ENCODE measurements at places on chromosomes 5 and 9. TPM values are rescaled to one million over a fixed set of nuclear protein-coding genes. Genes with fewer than 3 reads are reported as not detected.

DNA sequence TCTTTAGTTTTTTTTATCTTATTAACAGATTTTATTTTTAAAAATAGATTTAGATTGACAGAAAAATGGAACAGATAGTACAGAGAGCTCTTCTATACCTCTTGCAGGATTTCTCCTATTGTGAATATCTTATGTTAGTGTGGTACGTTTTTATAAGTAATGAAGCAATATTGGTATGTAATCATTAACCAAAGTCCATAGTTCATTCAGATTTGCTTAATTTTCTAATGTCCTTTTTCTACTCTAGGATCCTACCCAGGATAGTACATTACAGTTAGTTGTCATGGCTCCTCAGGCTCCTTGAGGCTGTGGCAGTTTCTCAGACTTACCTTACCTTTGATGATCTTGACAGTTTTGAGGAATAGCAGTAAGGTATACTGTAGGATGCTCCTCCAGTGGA lies 30.4 kb downstream of the PPP2R2B start:
- H3K36me3 ChIP-seq: no peaks in the 10 kb centered on the region
- no peak overlapping the region for H3K4me3 ChIP-seq
- no peak for DNase-seq

GRCh38 chr5:6175172-6175854 lies 203.0 kb downstream of the MED10 start:
- H3K27ac ChIP-seq: no peak overlapping the region
- H3K36me3 ChIP-seq: no peaks in the 10 kb centered on the region
- no peaks in the 10 kb centered on the region for H3K27me3 ChIP-seq
- no peaks in the 10 kb centered on the region for H3K4me1 ChIP-seq
- no peak for DNase-seq

DNA sequence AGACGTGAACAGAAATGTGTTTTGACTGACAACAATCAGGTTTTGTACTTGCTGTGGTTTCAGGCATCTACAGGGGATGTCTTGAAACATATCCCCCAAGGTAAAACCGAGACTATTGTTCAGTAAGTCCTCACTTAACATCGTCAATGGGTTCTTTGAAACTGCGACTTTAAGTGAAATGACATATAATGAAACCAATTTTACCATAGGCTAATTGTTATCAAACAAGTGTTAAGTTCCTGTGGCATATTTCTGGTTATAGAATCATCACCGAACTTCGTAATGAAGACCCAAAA lies 16.4 kb upstream of the OMD start:
- no peak overlapping the region for H3K4me3 ChIP-seq
- no peaks in the 10 kb centered on the region for H3K36me3 ChIP-seq
- no peaks in the 10 kb centered on the region for H3K4me1 ChIP-seq
- no peak for DNase-seq
- H3K27ac ChIP-seq: no peak overlapping the region

DNA sequence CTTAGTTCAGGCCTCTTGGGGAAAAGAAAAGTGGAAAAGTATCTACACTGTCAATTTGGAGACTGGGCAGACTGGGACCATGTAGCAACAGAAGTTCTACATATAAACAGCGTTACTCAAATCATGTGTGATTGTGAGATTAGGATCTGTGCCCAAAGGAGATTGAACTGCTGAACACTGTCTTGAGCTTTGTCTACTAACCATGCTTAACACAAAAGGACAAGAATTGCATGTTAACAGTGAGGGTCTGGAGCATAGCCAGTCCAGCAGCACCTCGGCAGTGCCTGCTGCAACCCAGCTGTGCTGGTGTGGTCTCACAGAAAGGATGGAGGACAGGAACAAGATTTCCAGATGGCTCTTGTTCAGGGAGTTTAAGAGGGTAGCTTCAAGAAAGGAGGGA lies 5.7 kb downstream of the PAM start:
- no peaks in the 10 kb centered on the region for H3K27me3 ChIP-seq
- H3K27ac ChIP-seq: peak overlapping the region; percentile 93
- H3K36me3 ChIP-seq: no peaks in the 10 kb centered on the region
- H3K4me1 ChIP-seq: peaks cover 55% of the 10 kb centered on the region

PCDHB3 gene
- total RNA-seq: 0.63 TPM

BRD8 gene
- 27.3 TPM for total RNA-seq

Data from right atrium auricular region (tissue), 2 donors.